Stimulated activated CD4-positive, alpha-beta T cell treated with anti-CD3 and anti-CD28 coated beads, Interleukin-15, amount 100 ng/mL, for 1 hour (primary cell): ENCODE measurements at places on chromosomes 1 and 21.

- DNase-seq: no peak
Measured at GRCh38 chr1:114764689-114765088, 6.9 kb upstream of the CSDE1 start.

- no peak for DNase-seq
Measured at GRCh38 chr1:97864615-97865014, 56.2 kb downstream of the DPYD start.

DNA sequence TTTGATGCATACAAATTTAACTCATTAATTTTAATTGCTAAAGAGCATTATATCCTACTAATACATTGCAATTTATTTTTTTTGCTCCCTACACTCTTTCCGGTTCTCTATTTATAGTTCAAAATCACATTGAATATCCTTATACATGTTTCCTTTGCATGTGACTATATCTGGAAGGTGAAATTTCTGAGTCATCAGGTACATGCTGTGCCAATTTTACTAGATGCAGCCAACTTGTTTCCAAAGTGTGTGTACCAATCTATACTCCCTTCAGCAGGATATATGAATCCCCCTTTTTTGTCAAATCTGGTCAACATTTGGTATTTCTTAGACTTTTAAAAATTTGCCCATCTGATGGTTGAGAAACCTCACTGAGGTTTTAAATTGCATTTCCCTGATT is 602.9 kb upstream of the CAMK1G start:
- DNase-seq: no peak

GRCh38 chr1:64265141-64265540 is 61.7 kb downstream of the UBE2U start:
- no peak for DNase-seq

DNA sequence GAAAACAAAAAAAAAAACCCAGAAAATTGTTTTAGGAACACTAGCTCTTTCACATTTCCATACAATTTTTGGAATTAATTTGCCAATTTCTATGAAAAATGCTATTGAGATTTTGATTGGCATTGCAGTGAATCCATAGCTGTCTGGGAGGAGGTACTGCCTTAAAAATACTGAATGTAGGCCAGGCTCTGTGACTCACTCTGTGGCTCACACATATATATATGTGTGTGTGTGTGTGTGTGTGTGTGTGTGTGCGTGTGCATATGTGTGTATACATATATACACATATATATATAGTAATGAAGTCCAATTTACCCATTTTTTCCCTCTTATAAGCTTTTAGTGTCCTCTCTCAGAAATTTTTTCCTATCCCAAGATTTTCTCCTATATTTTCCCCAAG is 214.2 kb upstream of the DMRTA2 start:
- no peak for DNase-seq

GRCh38 chr1:100683448-100684349 is 35.8 kb upstream of the VCAM1 start:
- DNase-seq: no peak

DNA sequence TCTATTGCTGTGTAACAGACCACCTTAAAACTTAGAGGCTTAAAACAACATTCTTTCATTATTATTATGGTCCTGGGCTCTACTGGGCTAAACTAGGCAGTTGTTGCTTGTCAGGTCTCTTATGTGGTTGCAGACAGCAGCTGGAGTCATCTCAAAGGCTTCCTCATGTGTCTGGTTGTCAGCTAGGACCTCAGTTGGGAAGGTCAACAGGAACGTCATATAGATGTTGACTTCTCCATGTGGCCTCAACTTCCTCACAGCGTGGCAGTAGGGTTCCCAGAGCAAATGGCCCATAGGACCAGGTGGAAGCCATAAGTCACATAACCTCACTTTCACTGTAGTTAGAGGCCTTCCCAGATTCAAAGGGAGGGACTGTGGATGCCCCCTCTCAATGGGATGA is 15.4 kb upstream of the MEF2D start:
- no peak for DNase-seq

GRCh38 chr1:43552813-43553212 is 22.1 kb downstream of the PTPRF start:
- no peak for DNase-seq

DNA sequence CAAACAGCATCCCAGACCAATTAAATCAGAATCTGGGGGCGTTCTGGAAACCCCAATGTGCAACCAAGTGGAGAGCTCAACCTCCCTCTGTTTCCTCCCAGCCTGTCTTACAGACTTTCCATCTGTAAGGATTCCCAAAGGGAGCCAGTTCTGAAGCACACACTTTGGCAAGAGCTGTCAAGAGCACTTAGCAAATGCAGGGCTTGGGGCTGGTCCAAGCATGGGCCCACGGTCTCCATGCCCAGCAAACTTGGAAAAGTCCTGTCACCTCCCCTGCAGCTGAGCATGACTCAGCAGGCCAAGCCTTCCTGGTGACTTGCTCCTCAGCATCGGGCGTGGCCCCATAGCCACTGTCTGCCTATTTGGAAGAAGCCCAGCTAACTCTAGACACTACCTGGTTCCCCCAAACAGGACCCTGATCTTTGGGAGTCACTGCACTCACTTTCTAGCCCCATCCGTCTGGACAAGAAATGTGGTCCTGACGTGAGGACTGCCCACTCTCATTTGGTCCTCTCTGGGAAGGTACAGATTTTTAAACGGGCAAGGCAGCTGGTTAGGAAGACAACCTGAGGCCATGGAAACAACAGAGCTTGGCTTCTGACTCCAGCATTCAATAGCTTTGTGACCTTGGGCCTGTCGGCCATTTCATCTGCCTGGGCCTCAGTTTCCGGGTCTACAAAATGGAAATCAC is 16.9 kb downstream of the SLC2A1 start:
- no peak for DNase-seq

- no peak for DNase-seq
Measured at GRCh38 chr1:206111271-206111927, 5.8 kb downstream of the AVPR1B start.

- DNase-seq: no peak
Measured at GRCh38 chr1:53341961-53342707, 14.3 kb upstream of the LRP8 start.

DNA sequence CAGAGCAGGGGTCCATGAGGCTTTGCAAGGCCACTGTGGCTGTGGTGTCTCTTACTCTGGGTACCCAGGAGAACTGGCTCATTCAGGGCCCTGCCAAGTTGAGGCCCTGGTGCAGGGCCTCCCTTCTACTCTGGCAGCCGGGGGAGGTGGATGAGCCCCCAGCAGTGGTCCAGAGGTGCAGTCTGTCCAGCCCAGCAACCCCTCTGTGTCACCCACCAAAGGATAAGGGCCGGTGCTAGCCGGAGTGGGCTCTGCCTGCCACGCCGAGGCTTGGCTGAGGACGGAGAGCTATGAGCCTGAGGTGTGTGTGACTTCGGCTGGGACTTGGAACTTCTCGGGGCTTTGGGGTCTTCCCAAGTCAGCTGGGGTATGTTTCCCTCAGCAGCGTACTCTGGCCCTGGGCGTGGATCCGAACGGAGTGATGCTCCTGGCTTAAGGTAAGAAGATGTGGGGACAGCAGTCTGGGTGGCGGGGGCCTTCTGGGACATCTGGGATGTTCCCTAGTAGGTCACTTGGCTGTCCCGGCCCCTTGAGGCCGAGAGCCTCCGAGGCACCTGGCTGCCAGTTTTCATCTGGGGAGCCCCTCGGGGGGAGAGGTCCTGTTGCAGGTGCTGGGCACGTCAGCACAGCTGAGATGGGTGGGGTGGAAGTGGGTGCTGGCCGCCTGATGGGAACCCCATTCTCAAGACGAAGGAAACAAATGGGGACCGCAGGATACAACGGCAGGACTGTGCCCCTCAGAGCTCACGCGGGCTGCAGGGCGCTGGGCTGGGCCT is 25.9 kb downstream of the RUNX3 start:
- no peak for DNase-seq
